ENCODE measurements at places on chromosomes 4 and X.

GRCh38 chr4:76539979-76540378 is 105.0 kb downstream of the SHROOM3 start:
- DNase-seq = no peak

- DNase-seq = no peak
Observed at GRCh38 chrX:72054779-72055489, 76.8 kb downstream of the RTL5 start.

GRCh38 chrX:37958525-37959211 is 47.7 kb upstream of the SYTL5 start:
- DNase-seq = no peak

- DNase-seq = no peak
Observed at GRCh38 chr4:183099537-183100297, 660 bp downstream of the WWC2 start.

Measured in NCI-H446 (cell line).